ENCODE measurements at places on chromosomes 1 and 21.

- DNase-seq = no peak
Measured at GRCh38 chr1:100474834-100475233, 63.1 kb upstream of the GPR88 start.

- DNase-seq = no peak
Measured at GRCh38 chr1:152858062-152858461, 1.7 kb upstream of the LCE7A start.

DNA sequence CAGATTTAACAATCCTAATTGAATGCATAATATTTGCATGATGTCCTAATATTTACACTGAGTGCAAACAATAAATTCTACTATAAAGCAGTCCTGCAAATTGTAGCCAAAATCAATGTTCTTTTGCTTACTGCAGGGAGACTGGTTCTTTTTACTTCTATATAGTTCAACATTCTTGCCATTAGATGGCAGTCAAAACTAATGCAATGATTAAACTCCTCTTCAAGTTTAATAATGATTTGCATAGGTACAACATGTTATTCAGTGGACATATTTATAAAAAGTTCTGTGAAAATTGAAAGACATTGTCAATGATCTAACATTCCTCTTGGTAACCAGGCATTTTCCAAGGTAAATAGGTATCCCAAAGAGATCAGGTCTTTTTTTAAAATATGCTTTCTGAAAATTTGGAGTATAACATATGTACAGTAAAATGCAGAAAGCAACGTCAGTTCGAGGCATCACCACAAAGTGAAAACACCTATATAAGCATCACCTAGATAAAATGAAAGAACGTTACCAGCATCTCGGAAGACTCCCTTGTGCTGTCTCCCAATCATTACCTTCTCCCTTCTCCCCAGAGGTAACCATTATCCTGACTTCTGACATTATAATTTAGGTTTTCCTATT lies 9.8 kb upstream of the FNBP1L start:
- no peak for DNase-seq

DNA sequence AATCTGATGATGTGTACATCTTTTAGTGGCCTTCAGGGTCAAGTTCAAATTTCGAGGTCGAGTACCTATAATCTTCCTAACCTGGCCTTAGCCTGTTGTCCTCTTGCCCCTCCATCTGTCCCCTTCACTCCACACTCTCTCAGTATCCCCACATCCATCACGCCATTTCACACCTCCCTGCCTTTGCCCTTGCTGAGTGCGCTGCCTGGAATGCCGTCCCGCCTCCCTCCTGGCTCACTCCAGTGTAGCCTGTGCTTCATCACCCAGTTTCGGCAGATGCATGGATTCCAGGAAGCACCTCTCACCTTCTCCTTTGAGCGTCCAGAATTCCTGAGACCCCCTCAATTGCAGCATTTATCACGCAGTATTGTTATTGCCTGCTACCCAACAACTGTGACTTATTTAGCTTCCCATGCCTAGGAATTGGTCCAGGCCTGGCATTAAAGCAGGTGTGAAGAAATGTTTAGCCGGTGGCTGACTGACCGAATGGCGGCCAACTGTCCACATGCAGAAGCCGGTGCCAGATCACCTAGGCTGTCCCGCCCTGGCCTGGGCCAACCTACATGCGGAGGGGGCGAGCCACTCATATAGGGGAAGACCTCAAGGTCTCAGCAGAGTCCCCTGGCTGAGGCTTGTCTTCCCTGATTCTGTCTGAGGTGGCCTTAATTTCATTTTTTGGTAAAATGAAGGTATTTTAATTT lies 34.5 kb downstream of the MYOM3 start:
- no peak for DNase-seq

DNA sequence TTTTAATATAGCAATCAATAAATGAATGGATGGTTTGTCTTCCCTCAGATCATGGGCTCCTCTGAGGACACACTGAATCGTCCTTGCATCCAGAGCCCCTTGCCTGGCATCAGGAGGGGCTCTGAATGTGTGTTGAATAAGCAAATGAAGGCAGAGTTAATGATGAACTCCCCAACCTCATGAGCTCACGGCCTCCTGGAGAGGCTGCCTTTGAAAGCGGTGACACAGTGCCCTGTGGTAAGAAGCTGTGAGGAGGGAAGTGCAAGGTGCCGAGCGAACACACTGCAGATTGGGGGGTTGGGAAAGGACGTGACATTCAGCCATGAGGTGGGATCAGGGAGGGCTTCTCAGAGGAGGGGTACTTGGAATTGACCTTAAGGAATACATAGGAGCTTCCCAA lies 3.2 kb upstream of the PARS2 start:
- no peak for DNase-seq

- DNase-seq = no peak
Measured at GRCh38 chr1:31957701-31958674, 19.8 kb upstream of the PTP4A2 start.

DNA sequence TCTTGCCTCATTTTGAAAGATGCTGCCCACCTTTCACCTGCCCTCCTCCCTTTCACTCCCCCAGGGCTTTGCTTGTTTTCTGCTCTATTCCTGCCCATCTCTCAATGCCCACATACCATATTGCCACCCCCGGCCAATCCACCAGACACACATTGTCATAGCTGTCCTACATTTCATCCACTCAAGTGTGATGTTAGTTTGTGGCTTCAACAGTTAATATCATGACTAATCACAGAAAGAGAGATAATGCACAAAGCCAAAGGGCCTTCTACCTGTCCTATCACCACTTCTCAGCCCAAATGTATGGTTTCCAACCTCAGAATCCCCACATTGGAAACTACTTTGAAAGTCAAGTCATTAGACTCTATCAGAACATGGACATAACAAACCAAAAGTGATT lies 18.0 kb upstream of the RCSD1 start:
- DNase-seq = no peak
